AG09309 (cell line): ENCODE measurements at places on chromosomes 11 and 22.
A peak's percentile ranks its signal among the peaks of the same experiment; 100 is the strongest.

DNA sequence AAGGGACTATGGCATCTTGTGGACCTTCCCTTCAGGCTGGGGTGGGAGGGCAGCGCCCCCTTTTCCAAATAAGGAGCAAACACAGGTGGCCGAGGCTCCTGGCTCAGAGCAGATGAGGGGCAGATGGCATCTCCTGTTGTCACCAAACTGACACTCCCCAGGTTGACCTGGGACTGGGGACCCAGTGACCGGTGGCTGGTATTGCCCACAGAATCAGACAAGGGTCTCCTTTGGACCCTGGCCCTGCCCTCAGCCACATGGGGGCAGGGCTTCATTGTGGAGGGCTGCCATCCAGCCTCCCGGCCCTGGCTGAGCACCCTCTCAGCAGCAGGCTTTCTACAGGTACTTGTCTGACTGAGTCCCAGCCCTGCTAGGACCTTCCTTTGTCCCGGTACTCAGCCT, 842 bp upstream of the SIGIRR start:
- no peak for DNase-seq

GRCh38 chr11:17298302-17298701, 21.8 kb downstream of the NUCB2 start:
- DNase-seq, result no peak

DNA sequence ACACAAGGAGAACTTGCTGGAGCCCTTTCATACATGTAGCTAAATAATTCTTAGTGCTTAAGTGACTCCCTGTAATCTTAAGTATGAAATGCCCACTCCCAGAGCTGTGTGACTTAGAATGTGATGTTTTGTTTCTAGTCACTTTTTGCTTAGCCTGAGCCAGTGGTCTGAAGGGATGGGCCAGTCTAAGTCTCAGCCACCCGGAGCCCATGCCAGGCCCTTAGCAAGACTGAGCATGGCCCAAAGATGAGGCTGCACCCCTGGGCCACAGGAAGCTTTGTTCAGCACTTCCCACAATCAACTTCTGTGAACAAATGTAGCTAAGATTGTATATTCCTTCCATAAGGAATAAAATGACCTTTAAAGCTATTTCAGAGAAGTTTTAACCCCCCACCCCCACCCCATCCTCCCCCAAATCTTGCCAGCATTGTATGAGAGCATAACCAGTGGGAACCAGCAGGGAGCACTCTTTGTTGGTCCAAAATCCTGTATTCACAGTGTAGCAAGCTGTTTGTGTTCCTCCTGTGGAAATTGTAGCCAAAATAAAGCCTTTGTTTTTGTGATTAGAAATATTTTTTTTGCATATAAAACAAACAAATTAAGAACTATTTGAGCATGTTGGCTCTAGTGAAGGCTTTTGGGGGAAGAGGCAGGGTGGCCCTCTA, 73.8 kb upstream of the GAL start:
- DNase-seq, result no peak

DNA sequence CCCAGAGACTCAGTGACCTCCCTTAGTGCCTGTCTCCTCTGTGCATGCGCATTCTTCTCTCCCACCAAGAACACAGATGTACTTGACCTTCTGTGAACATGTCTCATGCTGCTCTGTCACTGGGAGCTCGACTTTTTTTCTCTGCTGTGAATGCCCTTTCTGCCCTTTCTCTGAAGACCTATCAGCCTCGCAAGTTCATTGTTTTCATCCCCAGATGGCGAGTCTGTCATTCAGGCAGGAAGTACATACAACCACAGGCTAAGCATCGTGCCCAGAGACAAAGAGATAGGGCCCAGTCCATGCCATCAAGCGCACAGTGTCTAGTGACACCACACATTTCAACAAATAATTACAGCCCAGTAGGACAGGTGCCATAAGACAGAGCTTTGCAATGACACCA, 50.4 kb upstream of the RAB1B start:
- no peak for DNase-seq

DNA sequence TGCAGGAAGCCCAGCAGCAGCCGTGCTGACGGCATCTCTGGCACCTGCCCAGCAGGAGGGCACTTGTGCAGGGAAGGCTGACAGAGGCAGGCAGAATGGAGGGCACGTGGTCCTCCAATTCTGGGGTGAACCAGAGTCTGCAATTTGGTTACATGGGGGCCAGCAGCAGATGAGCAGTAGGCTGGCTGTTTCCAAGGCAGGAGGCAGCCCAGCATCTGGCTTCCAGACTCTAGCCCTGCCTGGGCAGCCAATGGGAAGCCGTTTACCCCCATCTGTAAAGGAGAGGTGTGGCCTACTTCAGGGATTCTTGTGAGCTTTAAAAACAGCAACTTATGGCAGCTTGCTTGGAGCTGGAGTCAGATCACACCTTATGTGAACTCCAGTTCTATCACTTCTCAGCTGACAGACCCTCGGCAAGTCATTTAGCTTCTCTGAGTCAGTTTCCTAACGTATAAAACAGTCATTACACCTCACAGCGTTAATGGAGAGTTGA, 27.9 kb upstream of the RASL10A start:
- DNase-seq, result peak; percentile 25

- no peak for DNase-seq
Measured at GRCh38 chr11:94011478-94011877, 9.7 kb upstream of the HEPHL1 start.

DNA sequence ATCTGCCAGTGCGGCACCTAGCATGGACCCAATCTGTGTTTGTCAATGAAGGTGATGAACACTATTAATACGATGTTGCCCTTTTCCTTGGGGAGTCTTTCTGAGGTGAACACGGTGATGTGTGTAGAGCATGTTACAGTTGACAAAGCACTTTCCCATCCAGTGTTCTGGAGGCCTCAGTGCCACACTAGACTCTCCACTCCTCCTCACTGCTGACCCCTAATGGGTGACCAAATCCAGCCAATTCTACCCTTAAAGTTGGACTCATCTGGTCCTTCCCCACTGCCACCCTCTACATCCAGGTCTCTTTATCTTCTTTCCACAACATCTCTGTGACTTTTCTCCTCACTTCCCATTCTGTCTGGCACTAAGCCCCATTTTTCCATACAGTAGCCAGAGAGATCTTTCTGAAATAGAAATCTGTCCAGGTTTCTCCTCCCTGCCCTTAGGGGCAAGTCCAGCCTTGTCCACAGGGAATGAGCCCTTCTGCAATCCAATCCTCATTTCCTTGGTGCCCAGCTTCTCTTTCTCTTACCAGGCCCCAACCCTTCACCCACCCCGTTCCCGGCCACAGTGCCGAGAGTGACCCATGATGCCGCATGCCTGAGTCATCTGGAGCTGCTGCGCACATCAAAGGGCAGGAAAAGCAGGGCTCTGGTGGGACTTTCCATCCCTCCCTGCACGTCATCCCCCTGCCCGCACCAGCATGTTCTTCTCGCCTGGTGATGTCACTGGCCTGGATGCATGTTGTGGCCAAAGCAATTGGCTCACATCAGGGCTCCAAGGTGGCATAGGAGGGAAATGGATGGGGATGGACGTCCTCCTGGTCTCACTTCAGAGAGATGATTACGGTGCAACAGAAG, 64.2 kb downstream of the RASSF10 start:
- no peak for DNase-seq

DNA sequence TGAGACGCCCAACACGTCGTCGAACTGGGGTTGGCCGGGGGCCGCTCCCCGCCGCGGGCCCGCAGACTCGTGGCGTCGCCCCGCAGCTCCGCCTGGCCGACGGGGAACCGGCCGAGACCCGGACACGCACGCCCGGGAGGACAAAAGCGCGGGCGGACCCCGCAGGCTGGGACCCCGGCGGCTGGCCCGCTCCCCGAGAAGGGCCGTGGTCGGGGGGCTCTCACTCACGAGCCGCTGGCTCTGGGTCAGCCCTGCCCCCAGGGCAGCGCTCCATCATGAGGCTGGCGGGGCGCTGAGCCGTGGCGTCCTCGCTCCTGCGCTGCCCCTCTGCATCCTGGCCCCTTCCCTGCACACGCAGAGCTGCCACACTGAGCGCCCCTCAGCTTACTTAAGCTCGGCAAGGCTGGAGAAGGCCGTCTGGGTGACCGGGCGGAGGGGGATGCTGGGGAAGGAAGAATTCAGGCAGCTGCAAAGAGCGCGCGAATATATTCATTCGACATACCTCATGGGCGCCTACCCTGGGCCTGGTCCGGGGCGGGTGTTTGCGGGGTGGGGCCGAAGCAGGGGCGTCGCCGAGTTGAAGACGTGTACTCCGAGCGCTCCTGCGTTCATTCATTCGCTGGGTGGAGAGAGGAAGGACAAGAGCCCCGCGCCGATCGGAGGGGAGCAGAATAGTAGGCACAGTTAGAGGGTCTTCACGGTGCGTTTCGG, 579 bp upstream of the CYB5R2 start:
- DNase-seq, result no peak

- no peak for DNase-seq
Measured at GRCh38 chr22:33710326-33710725, 209.9 kb downstream of the LARGE1 start.

- no peak for DNase-seq
Measured at GRCh38 chr11:94281324-94281723, 23.1 kb upstream of the IZUMO1R start.

DNA sequence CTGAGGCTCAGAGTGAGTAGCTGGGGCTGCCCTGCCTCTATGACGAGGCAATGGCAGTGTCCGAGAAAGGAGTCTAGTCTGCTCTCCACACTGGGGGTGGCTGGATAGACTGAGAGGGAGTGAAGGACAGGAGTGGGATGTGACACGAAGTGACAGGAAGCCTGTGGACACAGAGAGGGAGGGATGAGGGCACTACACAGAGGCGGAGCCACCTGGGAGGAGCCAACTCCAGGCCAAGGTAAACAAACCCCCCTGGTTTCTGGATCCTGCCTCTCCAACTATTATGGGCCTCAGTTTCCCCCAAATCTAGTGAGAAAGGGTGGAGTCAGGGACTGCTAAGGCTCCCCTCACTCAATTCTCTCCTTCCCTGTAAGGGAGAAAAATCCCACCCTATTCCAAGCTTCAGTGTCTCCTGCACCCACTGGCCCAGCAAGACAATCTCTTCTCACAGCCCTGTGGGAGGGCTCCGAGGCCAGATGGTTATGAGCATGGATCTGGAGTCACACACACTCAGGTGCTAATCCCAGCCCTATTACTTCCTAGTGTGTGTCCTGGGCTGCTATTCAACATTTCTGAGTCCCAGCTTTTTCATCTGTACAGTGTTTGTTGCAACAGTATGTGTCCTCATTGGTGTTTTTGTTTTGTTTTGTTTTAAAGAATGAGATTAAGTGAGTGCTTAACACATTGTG, 24.9 kb downstream of the ASPHD2 start:
- no peak for DNase-seq

- DNase-seq, result no peak
Measured at GRCh38 chr22:35128637-35129036, 62.7 kb downstream of the ISX start.

DNA sequence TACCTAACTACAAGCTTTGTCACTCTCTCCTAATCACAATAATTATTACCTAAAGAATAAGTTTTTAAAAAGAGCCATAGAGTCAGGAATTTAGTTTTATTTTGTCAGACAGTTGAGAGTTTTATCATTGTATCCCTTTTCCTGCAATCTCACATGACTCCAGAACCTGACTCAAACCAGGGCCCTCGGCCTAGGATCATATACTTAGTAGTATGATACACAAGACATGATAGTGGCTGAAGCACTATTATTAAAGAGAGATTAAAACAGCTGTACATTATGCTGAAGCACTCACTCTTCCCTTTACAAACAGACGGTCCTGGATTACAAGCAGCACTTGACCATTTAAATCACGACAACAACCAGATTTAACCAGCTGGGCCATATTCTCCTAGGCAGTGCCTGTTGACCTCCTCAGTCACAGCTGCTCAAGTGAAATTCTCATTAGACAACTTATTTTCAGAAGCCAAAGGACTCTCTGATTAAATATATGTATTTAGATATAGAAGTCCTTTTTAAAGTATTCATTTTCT, 44.0 kb downstream of the SOX6 start:
- DNase-seq, result no peak

DNA sequence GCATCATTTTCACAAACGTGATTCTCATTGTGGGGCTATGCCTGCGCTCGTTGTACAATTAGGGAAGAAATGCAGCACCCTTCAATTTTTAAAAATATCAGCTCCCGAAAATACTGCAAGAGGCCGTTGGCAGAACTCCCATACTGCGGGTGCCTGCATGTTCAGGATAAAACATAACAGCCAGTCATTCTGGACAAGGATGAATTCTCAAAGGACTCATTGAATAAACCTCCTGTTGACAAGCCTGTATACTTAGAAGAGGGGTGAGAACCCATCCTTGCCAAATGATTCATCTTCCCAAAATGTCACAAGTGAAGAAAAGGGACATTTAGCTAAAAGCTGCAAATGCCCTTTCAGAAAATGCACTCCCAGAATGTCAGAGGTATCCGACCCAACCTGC, 141.9 kb downstream of the CSNK2A3 start:
- no peak for DNase-seq

- no peak for DNase-seq
Measured at GRCh38 chr11:116948391-116948790, 111.0 kb upstream of the APOA1 start.

GRCh38 chr11:44973632-44974401, 23.1 kb upstream of the TP53I11 start:
- DNase-seq, result no peak

GRCh38 chr22:29300807-29301601, 5.4 kb upstream of the GAS2L1 start:
- DNase-seq, result no peak

GRCh38 chr11:35158701-35159510, 19.9 kb downstream of the CD44 start:
- DNase-seq, result no peak

DNA sequence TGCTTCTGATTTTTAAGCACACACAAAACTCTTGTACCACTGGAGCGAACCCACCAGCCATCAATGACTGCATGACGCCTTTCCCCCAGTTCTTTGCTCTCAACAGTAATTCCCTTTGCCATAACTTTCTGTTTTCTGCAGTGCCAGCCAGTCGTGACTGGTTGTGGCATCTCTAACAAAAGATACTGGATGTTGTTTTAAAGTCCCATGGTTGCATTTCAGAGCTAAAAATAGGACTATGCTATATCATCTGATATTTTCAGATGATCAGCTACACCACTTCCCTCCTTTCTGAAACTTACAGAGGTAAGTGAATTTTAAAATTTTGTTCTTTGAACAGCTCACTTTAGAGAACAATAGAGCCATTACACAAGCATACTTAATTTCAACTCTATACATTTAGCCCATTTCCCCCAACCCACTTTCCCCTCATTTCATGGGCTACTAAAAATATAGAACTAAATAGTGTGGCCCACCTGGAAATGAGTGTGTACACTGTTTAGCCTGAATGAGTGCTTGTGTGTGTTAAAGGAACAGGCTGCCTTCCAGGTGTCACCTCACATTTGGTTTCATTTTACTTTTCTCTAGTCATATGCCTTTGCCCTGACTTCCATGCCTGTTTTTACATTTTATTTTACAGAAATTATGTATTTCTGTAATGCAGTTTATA, 136.9 kb upstream of the ZC3H12C start:
- no peak for DNase-seq

DNA sequence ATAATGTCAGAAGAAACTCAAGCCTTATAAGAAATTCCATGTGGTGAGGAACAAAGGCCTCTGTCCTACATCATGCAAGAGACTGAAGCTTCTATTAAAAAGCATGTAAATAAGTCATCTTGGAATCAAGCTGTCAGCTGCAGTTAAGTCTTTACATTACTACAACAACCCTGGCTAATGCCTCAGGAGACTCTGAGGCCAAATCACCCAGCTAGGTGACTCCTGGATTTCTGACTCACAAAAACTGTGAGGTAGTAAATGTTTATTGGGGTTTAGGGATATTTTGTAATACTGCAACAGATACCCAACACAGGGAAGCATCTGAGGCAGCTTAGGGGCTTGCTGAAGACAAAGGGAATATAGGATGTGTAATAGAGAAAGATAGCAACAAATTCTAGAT, 89.6 kb downstream of the C11orf87 start:
- no peak for DNase-seq

- no peak for DNase-seq
Measured at GRCh38 chr11:61841636-61842527, 13.8 kb downstream of the FADS2 start.
